CD4-positive, alpha-beta T cell treated with Interleukin-6 at 100 ng/mL for 8 hours (primary cell): ENCODE measurements at places on chromosomes 4 and X.

DNA sequence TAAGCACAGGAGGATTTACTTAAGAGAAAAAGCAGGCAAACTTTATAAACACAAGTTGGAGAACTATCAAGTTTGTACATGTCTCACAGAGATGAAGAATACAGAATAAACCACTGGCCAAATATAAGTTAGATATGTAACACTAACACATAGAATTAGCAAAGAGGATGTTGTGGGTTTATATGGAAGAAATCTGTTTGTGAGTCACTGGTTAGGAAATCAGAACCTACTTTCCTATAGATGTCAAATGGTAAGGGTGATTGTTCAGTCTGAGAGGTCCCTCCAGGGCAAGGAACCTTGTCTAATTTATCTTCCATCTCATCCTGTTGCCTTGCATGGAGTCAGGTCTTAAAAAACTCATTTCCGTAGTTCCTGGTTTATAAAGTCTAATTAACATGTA is 14.8 kb upstream of the ART3 start:
- DNase-seq, result no peak

DNA sequence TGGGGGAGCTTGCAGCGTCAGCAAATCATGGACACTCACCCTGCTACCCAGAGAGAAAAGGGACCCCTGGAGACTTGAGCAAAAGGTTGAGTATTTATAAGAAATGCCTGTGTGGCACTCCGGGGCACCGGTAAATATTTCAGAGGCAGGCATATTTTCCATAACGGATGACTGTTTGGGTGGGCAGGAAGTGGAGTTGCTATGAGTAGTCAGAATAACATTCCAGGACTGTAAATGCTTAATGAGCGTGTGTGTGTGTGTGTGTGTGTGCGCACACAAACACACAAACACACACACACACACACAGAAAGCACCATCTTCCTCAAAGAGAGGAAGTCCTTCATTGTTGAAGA is 74.6 kb downstream of the MXRA5 start:
- DNase-seq, result no peak

DNA sequence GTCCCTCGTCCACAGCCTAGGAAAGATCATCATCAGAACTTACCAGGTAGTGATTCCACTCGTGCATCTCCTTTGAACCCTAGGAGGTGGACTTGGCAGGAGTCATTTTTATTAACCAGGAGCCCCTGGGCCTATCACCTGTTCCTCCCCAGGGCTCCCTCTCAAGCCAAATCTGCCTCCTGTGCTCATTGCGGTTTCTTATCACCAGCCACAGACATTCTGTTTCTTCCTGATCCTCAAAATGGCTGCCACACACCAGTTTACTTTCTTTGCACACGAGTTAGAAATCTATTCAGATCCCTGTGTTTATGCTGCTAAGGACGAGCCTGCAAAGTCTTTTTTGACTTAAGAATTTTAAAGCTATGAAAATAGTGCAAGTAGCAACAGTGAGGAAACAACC is 354.5 kb upstream of the BOD1L1 start:
- no peak for DNase-seq

GRCh38 chr4:37324546-37324945 is 80.0 kb downstream of the NWD2 start:
- no peak for DNase-seq

- DNase-seq, result no peak
These were observed 1069.8 kb downstream of the ADGRL3 start for GRCh38 chr4:62269918-62270317.

DNA sequence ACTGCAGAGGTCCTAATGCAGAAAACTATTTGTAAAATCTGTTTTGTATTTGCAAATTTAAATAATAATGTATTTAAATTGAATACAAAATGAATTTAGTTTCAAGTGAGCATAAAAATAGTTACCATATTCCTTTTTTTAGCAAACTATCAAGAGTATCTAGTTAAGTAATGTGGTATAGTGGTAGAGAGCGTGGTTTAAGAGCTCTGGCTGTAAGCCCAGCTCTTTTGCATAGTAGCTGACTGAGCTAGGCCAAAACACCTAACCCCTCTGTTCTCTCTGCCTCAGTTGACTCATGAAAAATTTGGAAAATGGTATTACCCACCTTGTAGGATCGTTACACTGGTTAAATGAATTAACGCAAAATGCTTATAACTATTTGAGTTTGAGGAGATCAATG is 18.1 kb upstream of the ADAD1 start:
- no peak for DNase-seq

GRCh38 chrX:130728208-130728607 is 174.8 kb downstream of the ENOX2 start:
- no peak for DNase-seq

DNA sequence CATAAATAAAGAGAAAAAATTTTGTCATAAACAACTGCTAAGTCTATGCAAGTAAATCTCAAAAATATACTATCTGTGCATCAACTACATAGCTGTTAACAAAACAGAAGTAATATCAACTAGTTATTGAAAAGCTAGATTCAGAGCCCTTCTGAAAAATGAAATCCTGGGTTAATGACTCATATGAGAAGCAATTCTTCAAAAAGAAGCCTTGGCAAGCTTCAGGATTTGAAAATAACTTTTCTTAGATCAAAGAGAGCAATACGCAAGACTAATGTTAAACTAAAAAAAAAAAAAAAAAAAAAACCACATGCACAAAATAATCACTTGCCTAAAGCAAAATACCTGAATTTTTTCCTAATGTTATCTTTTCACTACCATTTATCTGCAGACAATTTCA is 566.1 kb upstream of the BOD1L1 start:
- no peak for DNase-seq

DNA sequence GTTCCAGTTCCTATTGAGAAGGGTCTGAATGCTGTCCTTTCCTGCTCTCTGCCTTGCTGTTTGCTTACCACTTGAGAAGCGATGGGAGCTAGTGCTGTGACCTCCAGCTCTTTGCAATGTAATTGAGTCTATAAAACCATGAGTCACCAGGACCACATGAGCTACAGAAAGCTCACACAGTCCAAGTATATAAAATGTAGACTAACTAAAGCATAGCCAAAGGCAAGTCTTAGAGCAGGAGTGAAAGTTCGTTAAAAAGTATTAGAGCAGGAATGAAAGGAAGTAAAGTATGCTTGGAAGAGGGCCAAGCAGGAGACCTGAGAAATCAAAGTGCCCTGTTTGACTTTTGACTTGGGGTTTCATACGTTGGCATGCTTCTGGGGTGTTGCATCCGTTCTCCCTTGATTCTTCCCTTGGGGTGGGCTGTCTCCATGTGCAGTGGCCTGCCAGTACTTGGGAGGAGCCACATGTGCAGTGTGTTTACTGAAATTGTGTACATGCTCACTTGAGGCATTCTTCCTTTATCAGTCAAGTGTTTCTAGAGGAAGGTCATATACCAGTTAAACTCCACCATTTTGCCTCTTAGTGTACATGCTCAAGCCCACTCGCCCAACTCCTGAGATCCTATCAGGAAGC is 71.3 kb upstream of the KIT start:
- no peak for DNase-seq

DNA sequence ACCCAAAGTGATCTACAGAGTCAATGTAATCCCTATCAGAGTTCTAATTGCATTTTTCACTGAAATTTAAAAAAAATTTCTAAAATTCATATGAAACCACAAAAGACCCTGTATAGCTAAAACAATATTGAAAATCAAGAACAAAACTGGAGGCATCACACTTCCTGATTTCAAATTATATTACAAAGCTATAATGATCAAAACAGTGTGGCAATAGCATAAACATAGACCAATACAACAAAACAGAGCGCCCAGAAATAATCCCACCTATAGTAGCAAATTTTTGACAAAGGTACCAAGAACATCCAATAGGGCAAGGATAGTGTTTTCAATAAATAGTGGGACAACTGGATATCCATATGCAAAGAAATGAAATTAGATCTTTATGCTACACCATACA is 59.4 kb upstream of the PRKG2 start:
- DNase-seq, result no peak

- no peak for DNase-seq
These were observed 95.8 kb upstream of the TET2 start for GRCh38 chr4:105050896-105051295.

- DNase-seq, result peak; percentile 85
These were observed 720 bp downstream of the RPL10 start for GRCh38 chrX:154398668-154399526.

DNA sequence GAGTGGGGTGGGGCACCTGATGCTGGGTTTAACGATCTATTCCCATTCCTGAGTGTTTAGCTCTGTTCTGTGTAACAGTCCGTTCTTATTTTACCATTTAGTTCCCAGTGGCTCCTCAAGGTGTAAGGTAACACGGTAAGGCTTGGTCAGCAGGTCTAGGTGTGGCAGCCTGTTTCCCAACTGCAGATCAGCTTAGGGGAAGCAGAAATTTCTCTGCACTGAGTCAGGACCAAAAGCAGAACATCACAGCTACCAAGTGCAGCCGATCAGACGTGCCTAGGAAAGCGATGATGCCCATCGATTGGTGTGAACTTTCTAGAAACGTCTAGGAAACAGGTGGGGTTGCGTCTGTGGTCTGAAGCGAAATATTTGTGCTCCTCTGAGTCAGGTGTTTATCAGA is 240.1 kb downstream of the STIM2 start:
- DNase-seq, result no peak

DNA sequence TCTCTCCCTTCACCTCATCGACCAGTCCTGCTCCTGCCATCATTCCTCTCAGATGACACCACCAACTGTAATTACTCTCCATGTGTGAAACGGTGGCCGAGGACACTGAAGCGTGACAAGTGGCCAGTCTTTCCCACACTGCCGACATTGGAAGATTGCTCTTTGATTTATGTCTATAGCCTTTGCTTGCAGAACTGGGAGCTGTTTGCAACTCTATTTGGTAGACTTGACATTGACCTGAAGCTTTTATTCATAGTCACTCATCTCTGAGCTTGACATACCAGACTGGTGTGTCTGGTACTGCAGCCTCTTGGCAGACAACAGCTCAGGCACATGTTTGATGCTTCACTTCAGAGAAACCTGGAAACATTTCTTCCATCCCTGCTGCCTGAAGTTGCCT is 121.8 kb upstream of the GALNT7 start:
- no peak for DNase-seq

DNA sequence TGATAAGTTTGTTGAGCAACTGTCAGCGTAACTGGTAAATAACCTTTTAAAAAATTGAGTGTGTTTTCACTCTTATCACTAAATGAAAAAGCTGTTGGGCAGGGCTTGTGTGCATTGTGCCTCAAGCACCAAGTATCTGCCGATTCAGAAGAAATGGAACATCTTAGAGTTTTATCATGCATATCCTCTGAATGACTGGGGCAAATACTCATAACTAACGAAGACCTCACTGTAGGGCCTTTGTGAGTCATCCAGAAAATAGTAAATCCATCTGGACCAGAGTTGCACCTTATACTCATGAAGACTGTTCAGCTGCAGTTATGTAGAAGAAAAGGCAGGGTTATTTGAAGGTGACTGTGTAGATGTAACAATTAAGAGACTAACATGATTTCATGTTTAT is 222.1 kb downstream of the CAMK2D start:
- no peak for DNase-seq

DNA sequence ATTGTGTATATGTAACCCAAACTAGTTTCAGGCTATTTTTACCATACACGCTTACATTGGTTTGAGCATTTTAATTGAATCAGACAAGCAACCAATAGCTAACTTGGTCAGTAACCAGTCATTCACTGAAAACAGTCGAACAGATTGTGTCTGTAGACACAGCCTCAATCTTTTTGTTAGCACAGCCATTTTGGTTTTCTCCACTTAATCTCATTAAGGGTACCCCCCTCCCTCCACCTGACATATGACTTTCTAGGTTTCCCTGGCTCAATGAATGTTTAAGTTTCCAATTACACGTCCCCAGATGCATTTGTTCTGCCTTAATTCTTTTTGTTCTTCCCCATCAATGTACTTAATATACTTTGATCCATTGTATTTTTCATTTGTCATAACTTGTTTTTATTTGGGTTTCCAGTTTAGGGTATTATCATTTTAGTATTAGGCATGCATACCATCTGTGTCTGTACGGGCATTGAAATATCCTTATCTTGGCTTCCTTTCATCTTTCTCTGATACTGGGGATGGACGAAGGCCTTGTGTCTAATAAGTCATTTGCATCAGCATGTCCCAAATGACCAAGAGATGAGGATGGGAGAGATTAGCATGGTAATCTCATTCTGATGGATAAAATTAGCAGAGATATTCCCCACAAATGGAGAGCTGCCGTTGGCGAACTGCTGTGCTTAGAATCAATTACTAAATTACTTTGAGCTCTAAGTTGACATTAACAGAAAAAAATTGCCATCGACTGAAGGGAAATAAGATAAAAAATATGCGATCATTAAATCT is 35.9 kb upstream of the PHOX2B start:
- no peak for DNase-seq

GRCh38 chr4:113824396-113824795 is 62.9 kb upstream of the CAMK2D start:
- DNase-seq, result no peak

DNA sequence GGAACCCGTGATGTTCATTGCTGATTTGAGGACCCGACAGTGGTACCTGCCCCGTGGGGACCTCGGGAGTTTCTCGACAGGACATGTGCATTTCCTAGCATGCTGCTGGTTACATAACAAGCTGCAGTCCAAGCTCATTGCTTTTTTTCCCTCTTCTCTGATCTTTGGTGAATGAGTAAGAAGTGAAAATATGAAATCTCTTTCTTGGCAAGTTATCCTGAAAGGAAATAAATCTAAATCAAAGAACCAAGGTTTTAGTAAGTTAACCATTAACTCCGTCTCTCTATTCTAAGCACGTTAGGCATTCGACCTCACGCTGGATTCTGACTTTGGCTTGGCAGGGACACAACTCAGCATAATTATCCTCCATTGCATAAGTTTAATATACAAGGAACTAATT is 86.6 kb downstream of the STK32B start:
- DNase-seq, result no peak

GRCh38 chrX:13338996-13339515 is 19.2 kb upstream of the ATXN3L start:
- DNase-seq, result no peak

DNA sequence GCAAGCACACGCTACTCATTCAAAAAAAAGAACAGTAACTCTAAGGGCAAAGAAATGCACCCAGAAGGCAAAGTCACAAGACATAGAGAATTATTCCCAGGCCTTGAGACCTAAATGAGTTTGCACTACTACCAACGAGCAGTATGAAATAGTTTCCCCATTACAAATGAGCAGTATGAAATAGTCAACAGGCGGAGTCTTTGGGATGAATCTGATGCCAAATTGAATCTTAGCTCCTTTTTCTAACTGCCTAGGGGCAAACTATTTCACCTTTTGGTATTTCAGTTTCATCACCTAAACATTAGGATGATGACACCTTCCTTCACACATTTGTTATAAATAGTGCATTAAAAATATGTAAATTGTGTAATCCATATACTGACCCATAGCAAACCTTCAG is 213.0 kb upstream of the FAT4 start:
- no peak for DNase-seq

- no peak for DNase-seq
These were observed 89.5 kb downstream of the CBR4 start for GRCh38 chr4:168920441-168921065.
